ENCODE measurements at places on chromosomes 5 and 9. TPM values are rescaled to one million over a fixed set of nuclear protein-coding genes. Genes with fewer than 3 reads are reported as not detected.

DNA sequence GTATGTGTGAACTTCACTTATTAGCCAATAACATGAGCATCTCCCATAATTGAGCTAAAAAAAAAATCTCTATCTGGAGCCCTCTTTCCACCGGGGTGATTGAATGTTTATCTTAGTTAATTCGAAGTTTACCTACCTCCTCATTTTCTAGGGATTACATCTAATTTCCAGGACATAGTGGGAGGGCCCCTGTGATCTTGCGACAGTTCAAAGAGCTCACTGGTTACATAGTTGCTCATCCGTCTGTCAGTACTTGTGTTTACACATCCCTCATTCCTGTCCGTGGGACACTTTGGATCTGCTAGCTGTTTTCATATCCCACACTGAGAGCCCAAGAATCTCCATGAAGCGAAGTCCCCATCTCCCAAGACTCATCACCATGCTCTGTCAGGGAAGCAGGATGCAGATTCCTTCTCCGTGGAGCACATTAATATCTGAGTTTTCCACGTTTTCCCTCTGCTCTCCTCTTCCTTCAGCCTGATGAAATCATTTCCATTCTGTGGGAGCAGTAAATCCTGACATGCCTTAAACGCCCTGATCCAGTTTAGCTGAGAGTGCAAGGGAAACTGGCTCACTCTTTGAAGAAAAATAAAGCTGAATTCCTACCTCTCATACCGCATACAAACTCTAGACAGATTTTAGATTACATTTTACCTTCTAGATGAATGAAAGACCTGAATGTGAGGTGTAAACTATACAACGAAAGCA, 10.2 kb upstream of the SFXN1 start:
- no peak for DNase-seq

DNA sequence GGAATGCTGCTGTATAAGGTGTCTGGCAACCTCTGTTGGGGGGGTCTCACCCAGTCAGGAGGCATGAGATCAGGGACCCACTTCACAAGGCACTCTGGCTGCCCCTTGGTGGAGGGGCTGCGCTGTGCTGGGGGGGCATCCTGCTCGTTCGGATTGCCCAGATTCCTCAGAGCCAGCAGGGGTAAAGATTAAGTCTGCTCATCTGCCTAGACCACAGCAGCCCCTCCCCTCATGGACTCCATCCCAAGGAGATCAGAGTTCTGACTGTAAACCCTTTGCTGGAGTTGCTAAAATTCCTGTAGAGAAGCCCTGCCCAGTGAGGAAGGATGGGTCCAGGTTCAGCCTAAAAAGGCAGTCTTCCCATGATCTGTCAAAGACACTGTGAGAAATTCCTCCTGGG, 262.0 kb upstream of the C9orf72 start:
- DNase-seq = no peak

- DNase-seq = no peak
Observed at GRCh38 chr9:98922721-98923435, 20.8 kb upstream of the COL15A1 start.

Gene FRRS1L
- not detected for polyA plus RNA-seq

GRCh38 chr5:3542158-3542557, 53.5 kb upstream of the IRX1 start:
- no peak for DNase-seq

GRCh38 chr5:76537073-76537543, 86.1 kb downstream of the F2RL2 start:
- DNase-seq = no peak
